MG63 (cell line): ENCODE measurements at places on chromosomes 3 and 15. TPM values are rescaled to one million over a fixed set of nuclear protein-coding genes. Genes with fewer than 3 reads are reported as not detected.
A peak's percentile ranks its signal among the peaks of the same experiment; 100 is the strongest.

DNA sequence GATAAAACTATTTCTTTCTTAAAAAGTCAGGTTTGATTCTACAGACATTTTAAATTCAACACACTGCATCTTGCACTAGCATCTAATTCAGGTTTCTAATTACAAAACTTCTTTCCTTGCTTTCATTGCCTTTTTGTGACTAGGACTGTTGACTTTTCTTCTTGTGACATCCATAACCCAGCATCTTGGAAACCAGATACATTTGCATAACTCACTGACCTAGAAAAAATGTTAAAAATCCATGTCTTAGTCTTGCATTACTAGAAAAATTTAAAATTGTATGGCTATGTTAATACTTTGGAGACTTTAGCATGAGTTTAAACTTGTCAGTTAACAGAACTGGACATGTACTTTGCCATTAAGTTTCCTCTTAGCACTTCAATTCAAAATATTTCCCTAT, 72.7 kb downstream of the DTWD1 start:
- no peak for DNase-seq

DNA sequence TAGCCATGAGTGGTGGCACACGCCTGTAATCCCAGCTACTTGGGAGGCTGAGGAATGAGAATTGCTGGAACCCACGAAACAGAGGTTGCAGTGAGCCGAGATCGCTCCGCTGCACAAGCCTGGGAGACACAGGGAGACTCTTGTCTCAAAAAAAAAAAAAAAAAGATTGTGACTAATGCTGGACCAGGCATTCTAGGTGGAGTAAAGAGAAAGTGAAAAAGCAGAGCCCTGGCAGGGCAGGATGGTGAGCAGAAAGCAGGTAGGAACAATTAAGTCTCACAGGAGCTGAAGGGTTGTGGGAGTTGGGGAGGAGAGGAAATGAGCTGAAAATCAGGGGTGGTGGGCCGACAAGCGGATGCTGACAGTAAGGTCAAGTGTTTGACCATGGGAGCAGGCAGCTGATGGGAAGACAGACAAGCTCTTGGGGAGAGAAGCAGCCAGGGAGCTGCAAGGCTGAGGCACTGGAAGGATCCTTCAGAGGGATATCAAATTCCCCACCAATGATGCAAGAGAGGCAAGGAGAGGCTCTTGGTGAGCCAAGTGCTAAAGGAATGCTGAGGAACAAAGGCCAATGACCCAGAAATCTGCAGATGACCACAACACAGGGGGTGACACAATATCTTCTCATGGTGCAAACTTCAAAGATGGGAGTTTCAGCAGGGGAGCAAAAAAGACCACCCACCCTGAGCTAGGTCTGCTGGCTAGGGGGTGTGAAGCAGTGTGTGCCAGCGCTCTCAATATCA, 251.1 kb downstream of the ULK4 start:
- DNase-seq: peak; percentile 10

- no peak for DNase-seq
Observed at GRCh38 chr15:54836052-54836795, 360.5 kb downstream of the RSL24D1 start.

GRCh38 chr3:11373235-11373634, 101.0 kb downstream of the ATG7 start:
- DNase-seq: no peak

DNA sequence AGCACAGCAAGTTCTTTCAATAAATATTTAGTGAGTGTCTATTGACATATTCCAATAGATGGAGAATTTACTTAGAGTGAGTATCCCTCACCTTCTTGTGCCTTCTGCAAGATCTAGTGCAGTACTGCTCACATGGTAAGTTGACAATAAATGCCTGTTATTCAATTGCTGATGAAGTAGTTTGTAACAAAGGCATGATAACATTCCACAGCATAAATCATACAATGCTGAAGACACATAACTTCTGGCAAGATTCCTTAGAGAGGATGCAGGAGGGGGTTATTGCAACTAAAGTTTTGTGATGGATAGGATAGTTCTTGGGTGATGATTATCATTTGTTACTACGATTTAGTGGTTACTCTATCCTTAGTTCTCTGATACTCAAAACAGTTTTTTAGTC, 112.2 kb upstream of the RBMS3 start:
- DNase-seq: no peak

- no peak for DNase-seq
Observed at GRCh38 chr3:191137708-191138107, 61.3 kb upstream of the OSTN start.

- DNase-seq: peak; percentile 66
Observed at GRCh38 chr3:133927540-133928066, 31.9 kb upstream of the RAB6B start.

- DNase-seq: no peak
Observed at GRCh38 chr15:55789066-55789660, 46.2 kb upstream of the PRTG start.

DNA sequence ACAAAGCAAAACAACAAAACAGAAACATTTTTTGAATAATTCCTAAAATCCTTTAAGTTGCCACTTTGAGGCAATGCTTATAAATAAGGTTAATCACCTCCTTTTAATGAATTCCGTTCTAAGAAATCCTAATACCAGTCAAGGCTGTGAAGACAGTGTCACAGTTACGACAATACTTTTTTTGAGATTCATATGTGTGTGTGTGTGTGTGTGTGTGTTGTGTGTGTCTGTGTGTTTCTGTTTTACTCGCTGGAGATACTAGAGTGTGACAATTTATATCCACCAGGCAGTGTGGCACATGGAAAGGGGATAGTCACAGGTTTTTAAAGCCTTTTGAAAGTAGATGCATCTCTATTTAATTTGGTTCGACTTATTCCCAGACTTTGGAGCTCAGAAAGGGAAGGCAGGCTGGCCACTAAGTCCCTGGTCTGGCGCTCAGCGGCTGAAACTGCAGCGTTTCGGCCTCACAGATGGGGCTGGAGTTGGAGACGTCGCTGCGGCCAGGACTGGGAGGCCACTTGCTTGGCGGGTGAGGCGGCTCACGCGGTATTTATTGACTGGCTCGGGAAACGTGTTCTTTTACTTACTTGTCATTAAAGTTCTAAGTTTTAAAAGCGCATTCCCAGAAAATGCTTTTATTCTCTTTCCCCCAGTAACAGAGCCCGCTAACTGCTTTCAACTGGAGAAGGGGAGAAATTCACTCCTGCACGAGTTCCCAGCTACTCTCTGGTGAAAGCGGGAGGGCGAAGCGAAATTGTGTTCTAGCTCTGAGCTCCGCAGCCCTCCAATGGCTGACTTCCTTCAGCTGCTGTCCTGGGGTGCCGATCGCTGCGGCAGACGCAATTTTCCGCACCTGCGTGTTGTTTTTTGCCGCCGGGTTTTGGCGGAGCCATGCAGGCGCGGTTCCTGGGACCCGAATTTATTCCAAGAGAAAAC, 13.7 kb downstream of the ZIC1 start:
- DNase-seq: peak; percentile 78

- DNase-seq: no peak
Observed at GRCh38 chr15:32107477-32108080, 77.3 kb downstream of the CHRNA7 start.

DNA sequence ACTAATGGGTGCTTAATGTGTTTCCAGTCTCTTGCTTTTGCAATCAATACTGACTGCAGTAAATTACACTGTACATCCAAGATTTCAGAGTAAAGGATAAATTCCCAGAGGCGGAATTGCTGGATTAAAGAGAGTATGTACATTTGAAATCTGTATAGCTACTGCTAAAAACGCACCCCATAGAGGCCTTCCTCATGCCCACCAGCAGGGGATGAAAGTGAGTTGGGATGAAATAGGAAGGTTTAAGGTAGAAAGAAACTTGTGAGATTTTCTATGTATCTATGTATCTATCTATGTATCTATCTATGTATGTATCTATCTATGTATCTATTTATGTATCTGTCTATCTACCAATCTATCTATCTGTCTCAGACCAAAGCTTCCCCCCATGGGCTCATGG, 28.4 kb downstream of the TMEM44 start:
- DNase-seq: no peak

GRCh38 chr15:31366169-31366734, 39.6 kb downstream of the KLF13 start:
- no peak for DNase-seq

DNA sequence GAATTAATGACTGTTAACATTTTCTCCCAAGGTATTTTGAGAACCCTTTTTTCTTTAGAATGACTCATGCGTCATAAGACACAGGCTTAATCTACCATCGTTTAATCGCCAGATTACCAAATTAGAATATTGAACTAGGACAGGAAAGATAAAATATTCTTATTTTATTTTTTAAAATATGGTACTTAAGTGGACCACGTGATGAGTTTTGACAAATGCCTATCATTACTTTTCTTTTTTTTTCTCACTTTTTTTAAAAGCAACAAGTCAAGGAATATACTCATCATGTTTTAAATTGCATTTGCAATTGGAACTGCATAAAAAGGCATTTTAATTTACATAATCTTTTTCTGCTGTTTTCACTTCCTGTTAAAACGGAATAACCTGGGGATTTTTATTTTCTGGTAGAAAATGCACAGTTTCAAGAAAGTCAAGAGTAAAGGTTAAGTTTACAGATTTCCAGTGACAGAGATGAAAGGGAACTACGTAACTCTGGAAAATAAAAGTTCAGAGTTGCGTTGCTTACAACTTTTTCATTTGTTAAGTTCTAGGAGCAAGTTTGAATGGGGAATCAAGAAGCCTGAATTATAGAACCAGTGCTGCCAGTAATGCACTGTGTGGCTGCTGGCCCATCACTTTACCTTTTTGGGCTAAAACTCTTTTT, 23.6 kb downstream of the SIAH2 start:
- DNase-seq: no peak

DNA sequence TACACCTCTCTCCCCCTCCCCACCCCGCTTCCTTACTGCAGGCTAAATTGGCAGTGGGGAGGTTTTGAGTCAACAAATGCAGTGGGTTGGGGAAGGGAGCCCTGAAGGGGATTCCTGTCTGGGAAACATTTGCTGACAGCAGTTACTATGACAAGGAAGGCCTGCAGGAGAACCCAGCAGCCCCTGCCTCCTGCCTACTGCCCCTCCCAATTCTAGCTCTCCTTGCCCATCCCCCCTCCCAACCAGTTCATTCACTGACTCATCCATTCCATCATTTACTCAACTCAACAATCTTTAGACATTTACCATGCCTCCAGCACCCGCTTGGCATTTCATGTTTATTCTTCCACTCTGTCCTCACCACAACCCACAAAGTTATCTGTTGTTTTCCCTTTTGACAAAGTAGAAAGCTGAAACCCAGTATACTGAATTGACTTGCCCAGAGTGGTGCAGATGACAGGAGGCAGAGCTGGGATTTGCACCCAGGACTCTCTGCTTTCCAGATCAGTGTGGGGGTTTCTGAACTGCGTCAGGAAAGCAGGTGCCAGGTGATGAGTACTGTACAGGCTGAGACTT, 75.0 kb downstream of the MAGEF1 start:
- DNase-seq: peak; percentile 35

DNA sequence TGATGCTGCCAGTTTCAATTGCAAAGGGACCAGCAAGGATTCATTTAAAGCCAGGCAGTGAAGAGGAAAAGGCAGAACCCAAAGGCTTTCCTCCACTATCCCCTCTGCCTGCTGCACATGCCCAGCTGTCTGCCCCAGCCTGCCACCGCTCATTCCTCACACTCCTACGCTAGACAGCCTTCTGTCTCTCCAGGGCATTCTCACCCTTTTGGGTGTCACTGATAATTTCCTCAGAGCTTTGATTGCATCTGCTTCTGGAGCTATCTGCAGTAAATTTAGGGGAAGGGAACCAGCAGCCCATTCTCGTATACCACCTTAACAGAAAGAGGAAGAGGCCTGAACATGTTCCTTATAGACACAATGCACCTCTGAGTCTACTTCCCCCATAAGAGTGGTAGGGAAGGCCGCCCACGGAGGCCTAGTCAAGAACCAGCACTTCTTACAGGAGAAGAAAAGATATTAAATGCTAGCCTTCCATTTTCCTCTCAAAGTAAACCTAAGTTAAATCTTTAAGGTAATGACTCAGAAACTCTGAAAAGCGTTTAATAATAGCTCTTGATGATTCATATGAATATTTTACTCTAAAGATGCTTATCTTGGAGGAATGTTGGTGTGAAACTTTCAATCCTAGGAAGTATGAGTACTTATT, 20.9 kb downstream of the NUDT16 start:
- DNase-seq: no peak

- no peak for DNase-seq
Observed at GRCh38 chr3:66486646-66487045, 14.2 kb downstream of the LRIG1 start.

- DNase-seq: no peak
Observed at GRCh38 chr3:7241584-7242302, 380.8 kb downstream of the GRM7 start.

CLDN11 gene
- total RNA-seq: 18.6 and 28.7 TPM in 2 replicates

GCSAM gene
- total RNA-seq: not detected in 2 replicates

GNAT1 gene
- not detected in 2 replicates for total RNA-seq

GDPGP1 gene
- total RNA-seq: 0.86 and 6.4 TPM in 2 replicates

RBPMS2 gene
- total RNA-seq: not detected in 2 replicates

ITGA11 gene
- 41.0 and 63.4 TPM in 2 replicates for total RNA-seq
